ENCODE measurements at places on chromosomes 16 and 17.

- no peak for DNase-seq
Measured at GRCh38 chr17:70050931-70051330, 24.1 kb upstream of the KCNJ16 start.

- DNase-seq: peak; percentile 18
Measured at GRCh38 chr17:36849871-36850348, 87.4 kb upstream of the LHX1 start.

DNA sequence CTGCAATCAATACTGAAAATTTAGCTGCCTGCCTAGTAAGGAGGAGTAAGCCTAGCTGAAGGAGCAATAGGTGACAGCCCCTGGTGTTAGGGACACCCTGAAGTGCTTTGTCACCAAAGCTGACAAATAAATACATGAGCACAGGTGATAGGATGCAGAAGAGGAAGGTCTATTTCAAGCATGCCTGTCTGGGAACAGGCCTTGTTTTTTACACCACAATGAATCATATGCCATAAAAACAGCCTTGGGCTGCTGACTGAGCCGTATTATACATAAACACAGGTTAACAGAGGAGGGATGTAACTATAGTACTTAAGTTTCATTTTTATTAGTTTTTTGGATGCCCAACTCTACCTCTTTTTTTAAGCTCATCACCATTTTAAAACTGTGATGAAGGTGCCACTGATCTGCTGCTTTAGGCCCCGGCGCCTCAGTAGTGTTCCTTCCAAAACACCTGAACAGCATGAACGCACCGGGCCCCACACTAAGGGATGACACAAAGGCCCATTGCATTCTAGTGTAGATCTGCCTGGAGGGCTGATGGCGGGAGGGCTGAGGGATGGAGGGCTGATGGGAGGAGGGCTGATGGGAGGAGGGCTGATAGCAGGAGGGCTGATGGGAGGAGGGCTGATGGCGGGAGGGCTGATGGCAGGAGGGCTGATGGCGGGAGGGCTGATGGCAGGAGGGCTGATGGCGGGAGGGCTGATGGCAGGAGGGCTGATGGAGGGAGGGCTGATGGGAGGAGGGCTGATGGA, 150.3 kb downstream of the AATF start:
- no peak for DNase-seq

DNA sequence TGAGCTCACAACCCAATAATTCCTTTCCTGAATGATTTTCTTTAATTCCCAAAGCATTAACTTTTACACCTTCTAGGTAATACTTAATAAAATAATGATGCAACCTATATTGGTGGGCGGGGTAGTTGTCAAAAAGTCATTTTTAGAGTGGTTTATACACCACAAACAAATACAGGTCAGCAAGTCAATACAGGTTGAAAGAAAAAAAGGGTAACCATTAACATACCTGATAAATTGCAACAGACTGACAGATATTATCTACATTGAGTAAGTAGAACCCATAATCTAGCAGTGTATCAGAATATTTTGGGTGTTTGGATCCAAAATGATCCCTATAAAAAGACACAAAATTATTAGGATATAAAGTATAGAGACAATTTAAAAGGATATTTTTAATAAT, 39.3 kb downstream of the CHCT1 start:
- DNase-seq: no peak

DNA sequence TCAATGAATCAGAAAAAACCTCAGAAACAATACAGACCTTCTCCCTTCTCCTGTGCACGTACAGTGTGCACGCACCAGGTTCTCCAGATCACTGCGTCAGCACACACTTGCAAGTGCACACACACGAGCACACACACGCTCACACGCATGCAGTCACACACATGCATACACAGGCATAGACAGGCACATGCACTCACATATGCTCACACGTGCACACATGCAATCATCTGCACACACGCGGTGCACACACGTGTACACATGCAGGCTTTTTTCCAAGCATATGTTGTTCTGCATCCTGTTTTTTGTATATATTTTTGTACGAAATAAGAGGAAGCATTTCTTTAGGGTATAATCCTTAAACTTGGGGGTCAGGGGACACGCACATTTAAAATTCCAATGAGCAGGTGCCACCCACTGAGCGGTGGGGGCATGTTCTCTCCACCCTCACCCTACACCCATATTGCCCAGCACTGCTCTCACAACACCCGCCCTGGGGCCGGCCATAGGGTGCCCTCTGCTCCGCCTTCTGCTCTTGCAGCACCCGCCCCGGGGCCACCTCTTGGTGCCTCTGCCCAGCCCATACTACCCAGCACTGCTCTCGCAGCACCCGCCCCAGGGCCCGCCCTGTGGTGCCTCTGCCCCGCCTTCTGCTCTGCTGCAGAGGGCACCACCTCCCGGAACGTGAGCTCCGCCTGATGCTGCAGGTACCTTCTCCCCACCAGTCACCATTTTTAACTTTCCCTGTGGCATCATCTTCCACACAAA, 20.9 kb downstream of the KLHDC4 start:
- DNase-seq: no peak

DNA sequence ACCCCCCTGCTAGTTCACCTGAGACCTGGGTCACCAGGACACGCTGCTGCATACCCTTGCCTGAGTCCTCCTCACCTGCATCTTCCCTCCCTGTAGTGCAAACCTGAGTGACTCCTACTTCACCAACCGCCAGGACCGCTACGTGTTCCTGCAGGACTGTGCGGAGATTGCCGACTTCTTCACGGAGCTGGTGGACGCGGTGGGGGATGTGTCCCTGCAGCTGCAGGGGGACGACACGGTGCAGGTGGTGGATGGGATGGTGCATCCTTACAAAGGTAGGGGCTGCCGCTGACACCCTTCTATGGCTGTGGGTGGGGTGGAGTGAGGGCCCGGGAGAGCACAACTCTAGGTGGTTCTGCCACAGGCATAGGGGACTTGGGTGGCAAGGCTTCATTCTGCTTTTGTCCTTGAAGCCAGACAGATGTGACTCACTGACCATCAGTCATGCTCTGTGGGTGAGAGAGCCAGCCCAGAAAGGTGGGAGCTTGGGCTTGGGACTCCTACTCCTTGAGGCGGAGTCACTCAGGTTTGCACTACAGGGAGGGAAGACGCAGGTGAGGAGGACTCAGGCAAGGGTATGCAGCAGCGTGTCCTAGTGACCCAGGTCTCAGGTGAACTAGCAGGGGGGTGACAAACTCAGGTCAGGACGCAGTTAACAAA, 22.3 kb downstream of the PGS1 start:
- DNase-seq: no peak
